ENCODE measurements at places on chromosomes 11 and 22. TPM values are rescaled to one million over a fixed set of nuclear protein-coding genes. Genes with fewer than 3 reads are reported as not detected.

PIWIL4 gene
- polyA plus RNA-seq = 3.3 TPM

ZFTA gene
- polyA plus RNA-seq = 26.8 TPM

GPHA2 gene
- not detected for polyA plus RNA-seq

P2RX6 gene
- polyA plus RNA-seq = 0.96 TPM

MIEF1 gene
- polyA plus RNA-seq = 18.4 TPM

DNA sequence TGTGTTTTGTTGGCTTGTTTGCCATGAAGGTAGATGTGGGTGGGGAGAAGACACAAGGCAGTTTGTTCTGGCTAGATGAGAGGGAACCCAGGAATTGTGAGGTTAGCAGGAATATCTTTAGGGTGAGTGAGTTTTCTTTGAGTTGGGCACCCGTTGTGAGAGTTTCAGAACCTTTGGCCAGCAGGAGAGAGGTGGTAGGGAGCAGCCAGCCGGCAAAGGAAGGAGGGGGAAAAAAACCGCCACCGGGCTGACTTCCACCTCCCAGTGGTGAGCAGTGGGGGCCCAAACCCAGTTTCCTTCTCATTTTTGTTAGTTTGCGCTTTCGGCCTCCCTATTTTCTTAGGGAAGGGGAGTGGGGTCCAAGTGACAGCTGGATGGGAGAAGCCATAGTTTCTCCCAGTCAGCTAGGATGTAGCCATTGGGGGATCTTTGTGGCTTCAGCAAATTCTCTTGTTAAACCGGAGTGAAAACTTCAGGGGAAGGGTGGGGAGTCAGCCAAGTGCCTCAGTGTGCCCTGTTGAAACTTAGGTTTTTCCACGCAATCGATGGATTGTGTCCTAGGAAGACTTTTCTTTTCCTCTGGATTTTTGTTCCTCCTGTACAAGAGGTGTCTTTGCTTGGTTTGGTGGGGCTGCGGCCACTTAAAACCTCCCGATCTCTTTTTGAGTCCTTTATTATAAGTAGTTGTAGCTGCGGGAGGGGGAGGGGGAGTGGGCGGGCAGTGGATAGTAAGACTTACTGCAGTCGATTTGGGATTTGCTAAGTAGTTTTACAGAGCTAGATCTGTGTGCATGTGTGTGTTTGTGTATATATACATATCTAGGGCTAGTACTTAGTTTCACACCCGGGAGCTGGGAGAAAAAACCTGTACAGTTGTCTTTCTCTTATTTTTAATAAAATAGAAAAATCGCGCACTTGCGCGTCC, 1.1 kb upstream of the GCAT start:
- DNase-seq = no peak

- no peak for DNase-seq
These were observed 71.5 kb upstream of the SLC22A12 start for GRCh38 chr11:64519541-64519940.

DNA sequence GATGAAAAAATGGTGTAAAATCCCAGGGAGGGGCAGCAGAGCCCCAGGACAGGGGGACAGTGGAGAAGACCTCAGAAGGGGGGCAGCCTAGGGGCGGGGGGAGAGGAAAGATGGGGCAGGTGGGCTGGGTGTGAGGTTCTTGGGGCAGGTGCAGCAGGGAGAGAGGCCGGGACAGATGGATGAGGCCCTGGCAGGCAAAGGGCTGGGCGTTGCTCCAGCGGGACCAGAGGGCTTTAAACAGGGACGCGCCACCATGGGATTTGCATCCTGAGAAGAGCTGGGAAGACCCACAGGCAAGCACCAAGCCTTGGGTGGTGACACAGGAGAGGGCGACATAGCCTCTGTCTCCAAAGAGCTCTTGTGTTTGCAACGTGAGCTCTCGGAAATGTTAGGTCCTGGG, 1342.8 kb downstream of the TBC1D22A start:
- no peak for DNase-seq

DNA sequence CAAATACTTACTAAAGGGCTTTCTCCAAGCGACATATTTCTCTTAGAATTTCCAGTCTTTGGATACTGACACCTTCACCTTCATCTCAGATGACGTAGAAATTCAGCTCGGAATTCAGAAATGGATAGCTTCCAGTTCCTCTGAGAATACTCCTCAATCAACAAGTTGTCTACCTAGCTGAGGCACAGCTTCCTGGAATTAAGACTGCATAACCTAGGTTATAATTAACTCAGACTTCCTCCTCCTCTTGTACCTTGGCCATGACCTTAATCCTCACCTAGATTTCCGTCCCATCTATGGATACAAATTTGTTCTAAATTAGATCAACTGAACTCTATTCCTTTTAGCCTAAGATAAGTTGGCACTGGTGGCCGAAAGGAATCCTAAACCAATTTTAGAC, 17.4 kb downstream of the ATP5MG start:
- no peak for DNase-seq

- no peak for DNase-seq
These were observed 149.4 kb upstream of the SNX19 start for GRCh38 chr11:131065435-131066413.

GRCh38 chr11:84687433-84687832, 939.7 kb downstream of the DLG2 start:
- DNase-seq = no peak

DNA sequence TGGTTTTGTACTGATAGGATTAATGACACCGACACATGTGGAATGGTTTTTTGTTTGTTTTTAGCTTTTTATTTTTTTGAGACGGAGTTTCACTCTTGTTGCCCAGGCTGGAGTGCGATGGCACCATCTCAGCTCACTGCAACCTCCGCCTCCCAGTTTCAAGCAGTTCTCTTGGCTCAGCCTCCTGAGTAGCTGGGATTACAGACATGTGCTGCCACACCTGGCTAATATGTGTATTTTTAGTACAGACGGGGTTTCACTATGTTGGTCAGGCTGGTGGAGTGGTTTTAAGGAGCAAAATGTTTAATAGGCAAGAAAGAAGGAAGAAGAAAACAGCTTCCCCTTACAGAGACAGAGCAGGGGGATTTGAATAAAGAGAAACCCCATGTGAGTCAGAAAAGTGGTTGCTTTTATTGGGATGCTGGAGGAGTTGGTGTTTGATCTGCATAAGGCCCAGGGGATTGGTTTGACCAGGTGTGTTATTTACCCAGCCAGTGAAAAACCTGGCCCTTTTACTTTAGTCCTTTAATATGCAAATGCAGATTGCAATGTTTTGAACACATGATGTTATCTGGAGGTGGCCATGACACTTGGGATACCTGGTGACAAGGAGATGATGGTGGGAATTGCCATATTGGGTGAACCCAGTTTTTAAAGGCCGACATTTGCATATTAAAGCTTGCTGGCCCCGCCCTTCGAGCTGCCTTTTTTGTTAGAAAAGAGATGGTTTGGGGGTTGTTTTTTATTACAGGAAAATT, 24.3 kb downstream of the SUSD2 start:
- no peak for DNase-seq

DNA sequence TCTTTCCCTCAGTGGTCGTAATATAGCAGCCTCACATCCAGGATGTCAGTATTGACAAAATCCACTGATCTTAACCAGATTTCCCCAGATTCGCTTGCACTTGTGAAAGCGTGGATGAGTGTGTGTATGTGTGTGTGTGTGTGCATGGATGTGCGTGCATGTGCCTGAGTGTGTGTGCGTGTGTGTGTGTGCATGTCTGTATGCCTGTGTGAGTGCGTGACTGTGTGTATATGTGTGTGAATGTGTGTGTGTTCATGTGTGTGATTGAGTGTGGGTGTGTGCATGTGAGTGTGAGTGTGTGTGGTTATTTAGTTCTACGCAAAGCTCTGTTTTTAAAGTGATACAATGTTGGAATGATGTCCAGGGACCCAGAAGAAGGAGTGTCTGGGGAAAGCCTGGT, 723.2 kb downstream of the BRD1 start:
- no peak for DNase-seq

DNA sequence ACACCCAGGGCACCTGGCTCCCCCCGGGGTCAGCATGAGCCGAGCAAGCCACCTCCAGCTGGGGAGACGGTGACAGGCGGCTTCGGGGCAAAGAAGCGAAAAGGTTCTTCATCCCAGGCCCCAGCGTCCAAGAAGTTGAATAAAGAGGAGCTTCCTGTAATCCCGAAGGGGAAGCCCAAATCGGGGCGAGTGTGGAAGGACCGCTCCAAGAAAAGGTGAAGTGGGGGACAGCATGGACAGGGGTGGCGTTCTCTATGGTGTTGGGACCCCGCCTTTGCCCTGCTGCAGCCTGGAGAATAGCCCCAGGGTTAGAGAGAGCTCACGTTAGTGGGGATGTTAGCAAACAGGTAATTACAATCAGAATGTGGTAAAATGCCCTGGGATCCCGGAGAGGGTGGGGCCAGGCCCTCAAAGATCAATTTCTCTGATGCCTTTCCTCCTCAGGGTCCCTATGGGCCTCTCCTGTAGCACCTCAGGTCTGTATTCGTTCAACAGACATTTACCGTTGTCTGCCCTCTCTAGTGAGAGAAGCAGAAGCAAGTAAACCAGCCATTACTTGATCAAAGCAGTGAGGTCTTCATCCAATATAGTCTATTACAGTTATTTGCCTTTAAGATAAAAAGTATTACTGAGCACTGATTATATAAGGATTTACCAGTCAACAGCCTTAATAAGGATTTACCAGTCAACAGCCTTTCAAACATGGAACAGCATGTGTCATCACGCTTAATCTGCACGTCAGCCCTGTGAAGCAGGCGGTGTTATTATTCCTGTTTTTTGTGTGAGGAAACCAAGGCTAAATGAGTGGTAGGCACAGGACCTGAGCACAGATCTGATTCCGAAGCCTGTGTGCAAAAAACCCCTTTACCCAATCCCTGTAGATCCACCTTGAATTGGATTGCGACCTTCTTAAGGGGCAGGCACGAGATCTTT, 1.0 kb downstream of the CCDC86 start:
- no peak for DNase-seq

DNA sequence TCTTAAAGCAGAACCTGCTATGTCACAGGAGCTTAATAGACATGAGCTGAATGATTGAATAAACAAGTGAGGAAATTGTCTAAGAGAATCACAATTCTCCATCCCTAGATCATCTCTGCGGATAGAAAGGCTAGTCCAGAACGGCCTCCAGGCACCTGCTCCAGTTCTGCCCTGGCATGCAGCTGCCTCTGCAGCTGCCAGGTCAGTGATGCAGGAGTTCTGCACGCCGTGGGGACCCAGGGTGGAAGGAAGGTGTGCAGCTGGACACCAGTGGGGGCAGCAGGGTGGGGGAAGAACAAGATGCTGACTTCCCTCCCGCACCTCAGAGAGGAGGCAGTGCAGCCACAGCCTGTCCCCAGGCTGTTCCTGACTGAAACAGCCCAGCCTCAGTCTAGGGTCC, 192.1 kb upstream of the NCAM1 start:
- DNase-seq = no peak

DNA sequence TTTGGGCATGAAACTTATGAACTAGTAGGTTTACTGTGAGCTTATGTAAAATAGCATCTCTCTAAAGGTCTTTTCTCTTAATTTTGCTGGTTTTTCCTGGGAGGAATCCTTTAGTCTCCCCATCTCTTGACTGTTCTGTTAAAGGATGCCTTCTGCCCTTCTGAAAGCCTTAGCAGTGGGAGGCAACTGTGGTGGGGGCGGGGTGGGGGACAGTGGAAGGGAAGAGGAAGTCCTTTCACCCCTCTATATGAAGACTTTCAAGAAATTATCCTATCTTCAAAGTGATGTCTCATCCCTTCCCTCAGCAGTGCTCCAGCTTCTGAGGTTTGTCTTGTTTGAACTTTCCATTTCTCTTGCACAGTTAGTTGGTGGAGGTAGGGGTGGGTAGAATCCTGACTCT, 73.1 kb downstream of the ELP4 start:
- no peak for DNase-seq

DNA sequence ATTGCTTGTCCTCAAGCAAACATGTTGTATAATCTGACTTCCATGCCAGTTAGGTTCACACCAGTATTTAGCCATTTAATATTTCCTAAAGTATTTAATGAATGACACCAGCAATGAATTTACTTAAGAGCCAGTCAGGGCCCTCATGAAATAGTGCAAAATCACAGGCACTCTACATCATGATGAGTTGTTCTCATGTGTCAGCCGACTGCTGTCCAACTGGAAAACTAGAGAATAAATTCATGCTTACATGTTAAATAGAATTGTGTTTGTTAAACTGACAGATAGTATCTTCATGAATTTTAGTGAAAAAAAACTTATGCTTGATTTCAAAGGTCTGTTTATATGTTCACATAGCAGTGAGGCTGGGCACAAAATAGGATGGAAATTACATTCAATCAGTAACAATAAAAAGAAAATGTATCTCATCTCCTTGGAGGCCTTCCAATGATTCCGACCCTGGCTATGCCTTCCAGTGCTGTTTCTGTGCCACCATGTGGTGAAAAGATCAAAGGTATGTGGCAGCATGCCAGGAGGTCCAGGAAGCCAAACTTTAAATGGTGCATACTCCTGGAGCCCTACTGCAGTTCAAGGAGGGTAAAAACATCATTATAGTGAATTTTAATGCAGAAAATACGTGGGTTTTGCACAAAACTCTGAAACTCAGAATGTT, 45.2 kb downstream of the CTSC start:
- DNase-seq = no peak

DNA sequence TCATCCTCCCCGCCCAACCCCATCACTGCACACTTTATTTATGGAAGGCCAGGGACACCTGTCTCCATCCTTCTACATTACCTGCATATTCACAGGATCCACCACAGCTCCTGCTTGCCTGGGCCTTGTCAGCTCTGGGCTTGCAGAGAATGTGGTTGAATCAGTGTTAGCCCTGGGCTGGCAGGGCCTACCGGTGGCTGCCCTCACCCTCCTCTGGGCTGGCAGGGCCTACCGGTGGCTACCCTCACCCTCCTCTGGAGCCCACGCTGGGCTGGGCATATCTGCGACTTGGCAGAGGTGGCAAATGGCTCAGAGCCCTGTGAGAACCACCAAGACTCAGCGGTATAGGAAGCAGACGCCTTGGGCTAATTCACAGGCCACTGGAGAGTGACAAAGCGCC, 300.9 kb downstream of the NTM start:
- DNase-seq = no peak

GRCh38 chr22:35660291-35661127, 12.3 kb downstream of the APOL6 start:
- DNase-seq = no peak

DNA sequence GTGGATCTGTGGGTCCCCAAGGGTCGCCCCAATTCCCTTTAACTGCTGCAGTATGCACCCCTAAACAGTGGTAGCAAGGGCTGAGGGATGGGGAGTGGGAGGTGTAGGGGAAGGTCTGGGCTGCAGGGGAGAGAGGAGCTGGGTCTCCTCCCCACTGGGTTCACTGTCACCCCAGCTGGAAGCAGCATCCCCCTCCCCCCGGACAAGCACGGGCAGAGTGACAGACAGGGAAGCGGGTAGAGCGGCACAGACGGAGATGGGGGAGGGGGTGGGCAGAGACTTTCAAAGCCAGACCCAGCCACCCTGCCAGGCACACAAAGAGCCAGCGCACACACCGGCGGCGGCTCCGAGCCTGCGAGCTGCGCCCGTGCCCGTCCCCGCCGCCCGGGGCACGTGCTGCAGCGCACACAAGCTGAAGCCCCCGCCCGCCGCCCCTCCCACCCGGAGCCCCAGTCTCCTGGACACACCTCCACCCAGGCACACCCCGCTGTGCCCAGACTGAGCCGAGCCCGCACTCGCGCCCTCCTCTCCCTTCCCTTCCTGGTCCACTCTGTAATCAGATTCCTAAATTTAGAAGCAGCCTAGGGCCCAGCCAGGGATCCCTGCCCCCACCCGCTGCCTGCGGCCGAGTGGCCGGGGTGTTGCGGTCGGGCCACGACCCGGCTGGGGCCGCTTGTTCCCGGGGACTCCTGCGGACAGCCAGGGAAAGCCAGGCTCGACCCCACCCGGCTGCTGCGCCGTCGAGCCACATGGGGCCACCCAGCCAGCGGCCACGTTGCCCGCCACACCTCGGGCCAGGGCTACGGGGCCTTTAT, 935 bp upstream of the RCOR2 start:
- DNase-seq = no peak
